ACHN (cell line): ENCODE measurements at places on chromosomes 11 and 22.

GRCh38 chr22:49149721-49150608 lies 677.7 kb downstream of the BRD1 start:
- no peak for DNase-seq

DNA sequence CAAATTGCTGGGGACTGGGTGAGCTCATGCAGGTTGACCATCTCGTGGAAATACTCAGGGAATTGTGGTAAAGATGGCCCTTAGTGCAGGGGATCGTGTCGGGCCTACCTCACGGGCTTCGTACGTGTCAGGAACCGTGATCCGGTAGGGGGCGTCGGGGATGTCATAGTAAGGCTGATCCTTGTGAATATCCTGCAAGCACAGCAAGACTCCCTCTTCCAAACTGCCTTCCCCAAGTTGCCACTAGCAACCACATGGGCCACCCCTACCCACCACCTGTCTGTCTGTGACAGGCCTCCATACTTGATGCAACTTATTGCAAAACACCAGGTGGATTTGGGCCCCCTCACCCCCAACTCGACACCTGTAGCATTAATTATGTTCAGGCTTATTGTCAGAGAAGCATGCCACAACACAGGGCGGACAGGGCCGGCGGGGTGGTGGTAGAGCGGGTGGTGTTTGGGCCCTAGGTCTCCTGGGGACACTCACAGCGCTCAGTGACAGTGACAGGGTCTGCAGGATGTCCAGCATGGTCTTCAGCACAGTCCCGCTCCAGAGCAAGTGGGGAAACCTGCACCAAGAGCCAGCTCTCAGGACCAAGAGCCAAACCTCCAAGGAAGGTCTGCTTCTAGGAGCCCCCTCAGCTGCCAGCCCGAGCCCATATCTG lies 22.6 kb upstream of the SERPIND1 start:
- DNase-seq = no peak

DNA sequence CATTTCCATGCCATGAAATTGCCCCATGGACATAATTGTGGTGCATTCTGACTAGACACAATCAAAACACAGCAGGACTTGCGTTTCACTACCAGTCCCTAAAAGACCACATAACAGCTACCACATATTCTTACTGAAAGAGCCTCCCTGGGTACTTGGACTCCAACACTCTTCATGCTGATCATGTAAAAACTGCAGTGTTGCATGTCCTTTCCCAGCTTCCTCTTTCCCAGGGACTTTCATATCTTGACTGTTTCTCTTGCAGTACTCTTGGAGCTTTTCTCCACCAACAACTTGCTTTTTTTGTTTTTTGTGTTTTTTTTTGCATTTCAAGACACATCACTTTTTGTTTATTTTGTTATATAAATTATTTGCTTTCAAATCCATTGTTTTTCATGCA lies 22.9 kb downstream of the MS4A6E start:
- no peak for DNase-seq

GRCh38 chr11:12813371-12814225 lies 139.4 kb downstream of the TEAD1 start:
- DNase-seq = no peak

DNA sequence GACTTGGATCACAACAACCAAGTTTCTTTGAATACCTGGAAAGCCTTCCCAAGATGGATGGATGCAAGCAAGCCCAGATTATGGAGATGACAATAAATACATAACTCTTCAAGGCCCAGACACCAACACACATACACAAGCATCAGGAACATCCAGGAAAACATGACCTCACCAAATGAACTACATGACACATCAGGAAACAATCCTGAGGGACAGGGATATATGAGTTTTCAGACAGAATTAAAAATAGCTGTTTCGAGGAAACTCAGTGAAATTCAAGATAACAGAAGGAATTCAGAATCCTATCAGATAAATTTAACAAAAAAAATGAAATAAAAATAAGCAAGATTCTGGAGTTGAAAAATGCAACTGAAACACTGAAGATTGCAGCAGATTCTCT lies 659.4 kb downstream of the METTL15 start:
- no peak for DNase-seq

DNA sequence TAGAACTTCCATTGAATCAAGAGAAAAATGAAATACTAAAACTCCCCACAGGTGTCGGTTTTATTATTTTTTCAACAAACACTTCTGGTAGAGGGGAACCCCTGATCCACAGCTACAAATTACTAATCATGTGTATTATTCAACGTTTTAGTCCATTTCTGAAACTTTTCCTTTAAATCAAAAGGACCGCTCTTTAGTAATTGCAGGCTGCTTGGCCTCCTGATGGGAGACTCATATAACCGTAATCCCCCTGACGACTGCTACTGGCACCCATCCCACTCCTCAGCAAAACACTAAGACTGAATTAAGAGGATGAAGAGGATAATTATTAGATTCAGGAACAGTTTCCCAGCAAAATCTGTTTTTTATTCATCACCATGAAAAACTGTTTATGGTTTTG lies 46.4 kb downstream of the PAX6 start:
- no peak for DNase-seq

GRCh38 chr11:776561-777287 lies 563 bp downstream of the GATD1 start:
- peak; percentile 39 for DNase-seq

- peak; percentile 17 for DNase-seq
Observed at GRCh38 chr11:16737818-16738192, 642 bp upstream of the C11orf58 start.

DNA sequence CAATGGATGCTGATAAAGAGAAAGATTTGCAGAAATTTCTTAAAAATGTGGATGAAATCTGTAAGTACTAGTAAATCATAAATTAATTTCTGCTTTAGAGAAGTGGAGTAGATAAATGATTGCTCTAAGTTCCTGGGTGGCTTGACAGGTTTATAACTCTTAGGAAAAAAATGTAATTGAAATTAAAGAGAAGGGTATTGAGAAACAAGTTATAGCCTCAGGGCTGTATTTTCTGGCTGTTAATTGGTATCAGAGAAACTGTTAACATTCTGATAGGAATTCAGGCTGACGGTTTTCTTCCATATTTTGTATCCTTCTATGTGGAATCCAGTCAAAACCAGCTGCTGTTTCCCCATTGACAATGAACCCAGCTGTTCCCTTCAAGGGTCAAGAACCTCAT lies 1.9 kb downstream of the TTC12 start:
- no peak for DNase-seq

- no peak for DNase-seq
Observed at GRCh38 chr11:95799546-95799945, 9.2 kb downstream of the CEP57 start.

GRCh38 chr22:30596199-30596598 lies 4.5 kb upstream of the PES1 start:
- no peak for DNase-seq

GRCh38 chr11:105054723-105055493 lies 9.8 kb upstream of the CARD16 start:
- no peak for DNase-seq

- no peak for DNase-seq
Observed at GRCh38 chr11:34495239-34495723, 18.3 kb downstream of the ELF5 start.

DNA sequence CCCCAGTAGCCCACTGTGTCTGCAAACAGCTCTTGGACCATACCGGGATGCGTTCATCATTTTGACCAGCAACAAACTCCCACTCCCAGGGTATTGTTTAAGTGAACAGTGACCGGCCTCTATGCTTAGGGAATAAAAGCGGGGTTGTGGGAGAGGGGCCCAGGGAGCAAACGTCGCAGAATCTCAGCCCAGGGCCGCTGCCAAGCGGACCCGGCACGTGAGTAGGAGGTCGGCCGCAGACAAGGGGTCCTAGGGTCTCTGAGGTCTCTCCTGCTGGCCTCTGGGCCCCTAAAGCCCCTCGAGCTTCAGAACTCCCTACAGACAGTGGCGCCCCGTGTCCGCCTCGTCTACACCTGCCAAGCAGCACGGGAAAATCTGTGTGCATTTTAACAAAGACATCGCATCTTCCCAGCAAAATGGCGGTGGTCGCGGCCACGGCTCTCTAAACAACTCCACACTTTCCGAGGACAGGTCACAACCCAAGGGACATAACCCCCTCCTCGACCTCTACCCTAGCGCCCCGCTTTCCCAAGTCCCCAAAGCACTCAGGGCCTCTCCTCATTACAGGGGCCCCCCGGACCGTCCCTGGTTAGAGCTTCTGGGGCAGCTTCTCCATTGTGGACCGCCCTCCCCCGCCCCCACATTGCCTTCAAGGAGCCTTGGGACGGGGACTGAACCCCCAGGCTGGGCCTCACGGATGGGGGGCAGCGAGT lies 3.9 kb upstream of the GCAT start:
- no peak for DNase-seq

GRCh38 chr22:18057568-18058209 lies 20.1 kb upstream of the PEX26 start:
- DNase-seq = peak; percentile 91

GRCh38 chr11:76669901-76670484 lies 554 bp downstream of the LRRC32 start:
- DNase-seq = peak; percentile 32

GRCh38 chr22:43276321-43276720 lies 66.9 kb downstream of the SCUBE1 start:
- DNase-seq = no peak

DNA sequence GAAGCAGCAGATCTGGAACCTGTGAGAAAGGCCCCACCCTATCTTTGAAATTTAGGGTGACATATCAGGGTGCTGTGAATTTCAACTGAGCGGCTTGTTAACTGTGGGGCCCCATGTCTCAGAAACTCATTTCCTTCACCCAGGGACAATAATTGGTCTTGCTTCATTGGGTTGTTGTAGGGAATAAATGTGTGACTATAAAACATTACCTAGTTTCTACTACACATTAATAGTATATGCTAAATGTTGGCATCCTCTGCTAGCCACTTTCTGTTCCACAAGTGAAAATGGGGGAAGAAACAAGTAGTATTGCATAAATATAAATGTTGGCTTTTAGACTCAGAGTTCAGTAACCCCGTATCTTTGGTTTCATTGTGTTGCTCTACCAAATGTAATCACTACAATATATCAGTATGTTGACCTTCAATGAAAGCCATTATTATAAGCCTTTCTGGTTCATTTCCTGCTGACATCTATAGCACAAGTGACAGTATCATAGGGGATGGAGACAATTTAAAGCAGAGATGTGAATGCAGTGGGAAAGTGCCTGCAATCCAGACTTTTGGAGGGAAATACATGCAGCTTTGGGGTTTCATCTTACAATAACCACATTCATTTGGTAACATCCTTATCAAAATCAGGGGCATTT lies 905.5 kb upstream of the RAG2 start:
- DNase-seq = no peak

GRCh38 chr11:122731500-122731913 lies 76.0 kb downstream of the UBASH3B start:
- no peak for DNase-seq

GRCh38 chr11:35218956-35219355 lies 80.0 kb downstream of the CD44 start:
- DNase-seq = no peak

- no peak for DNase-seq
Observed at GRCh38 chr11:126371595-126371994, 16.1 kb downstream of the ST3GAL4 start.

GRCh38 chr11:30326114-30326778 lies 3.3 kb downstream of the ARL14EP start:
- no peak for DNase-seq

DNA sequence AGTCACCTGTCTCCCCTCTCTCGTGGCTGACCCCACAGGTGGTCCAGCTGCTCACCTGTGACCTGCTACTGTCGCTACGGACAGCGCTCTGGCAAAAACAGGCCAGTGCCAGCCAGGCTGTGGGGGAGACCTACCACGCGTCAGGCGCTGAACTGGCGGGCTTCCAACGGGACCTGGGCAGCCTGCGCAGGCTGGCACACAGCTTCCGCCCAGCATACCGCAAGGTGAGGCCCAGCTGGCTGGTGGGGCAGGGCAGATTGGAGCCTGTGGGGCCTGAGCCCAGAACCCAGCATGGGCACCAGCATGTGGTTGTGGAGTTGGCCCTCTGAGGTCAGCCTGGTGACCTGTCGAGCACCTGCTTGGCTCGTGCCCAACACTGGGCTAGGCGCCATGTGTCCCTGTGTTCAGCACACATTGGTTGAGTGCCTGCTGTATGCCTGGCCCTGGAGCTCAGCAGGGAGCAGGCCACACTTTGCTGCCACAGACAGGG lies 11.9 kb downstream of the SHISA8 start:
- DNase-seq = no peak

- DNase-seq = no peak
Observed at GRCh38 chr11:62352355-62353336, 15.4 kb downstream of the ASRGL1 start.

GRCh38 chr11:18696638-18697225 lies 1.8 kb upstream of the TMEM86A start:
- no peak for DNase-seq

DNA sequence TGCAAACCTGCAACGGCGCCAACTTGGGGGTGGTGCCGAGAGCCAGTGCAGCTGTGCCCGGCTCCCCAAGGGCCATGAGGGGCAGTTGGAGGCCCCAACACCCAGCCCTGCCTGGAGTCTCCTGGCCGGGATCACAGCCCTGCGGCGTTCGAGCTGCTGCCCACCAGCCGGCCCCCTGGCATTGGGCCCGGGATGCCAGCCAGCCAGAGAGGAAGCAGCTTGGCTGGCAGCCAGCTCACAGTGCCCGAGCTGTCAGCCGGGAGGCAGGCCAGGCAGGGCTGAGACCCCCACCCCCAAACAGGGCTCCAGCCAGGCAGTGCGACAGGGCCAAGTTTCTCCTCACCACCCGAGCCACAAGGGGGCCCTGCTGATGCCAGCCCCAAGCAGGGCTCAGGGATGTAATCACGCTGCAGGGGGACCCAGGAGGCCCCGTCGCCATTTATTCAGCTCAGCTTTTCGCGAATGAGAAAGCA lies 26.0 kb upstream of the TCF20 start:
- DNase-seq = peak; percentile 3

- peak; percentile 66 for DNase-seq
Observed at GRCh38 chr11:75583718-75584658, 21.9 kb downstream of the SERPINH1 start.

GRCh38 chr11:69721745-69722144 lies 17.9 kb upstream of the FGF19 start:
- no peak for DNase-seq

GRCh38 chr11:11020747-11021149 lies 162.9 kb upstream of the ZBED5 start:
- no peak for DNase-seq

GRCh38 chr11:131446590-131447275 lies 76.3 kb downstream of the NTM start:
- DNase-seq = no peak
